ENCODE measurements at places on chromosomes 5 and 9. TPM values are rescaled to one million over a fixed set of nuclear protein-coding genes. Genes with fewer than 3 reads are reported as not detected.
A peak's percentile ranks its signal among the peaks of the same experiment; 100 is the strongest.

DNA sequence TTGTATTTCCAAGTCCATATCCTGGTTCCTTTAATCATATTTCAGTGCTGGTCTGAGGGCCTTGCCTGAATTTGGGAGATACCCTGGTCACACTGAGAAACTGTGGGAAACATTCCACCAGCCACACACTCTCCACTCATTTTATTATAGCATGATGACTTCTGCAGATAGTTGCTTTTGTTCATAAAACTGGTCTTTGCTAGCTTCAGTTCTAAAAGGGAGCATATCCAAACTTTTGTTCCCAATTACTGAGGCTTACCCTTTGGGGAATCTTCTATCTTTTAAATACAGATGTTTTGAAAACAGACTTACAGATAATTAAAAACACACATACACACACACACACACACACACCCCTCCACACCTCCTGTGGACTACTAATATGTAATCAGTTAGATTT lies 21.0 kb downstream of the DMGDH start:
- DNase-seq = no peak

Gene ST8SIA4
- total RNA-seq = 28.7 TPM

Gene LTC4S
- 8.1 TPM for total RNA-seq

Gene PJA2
- total RNA-seq = 90.0 TPM

DNA sequence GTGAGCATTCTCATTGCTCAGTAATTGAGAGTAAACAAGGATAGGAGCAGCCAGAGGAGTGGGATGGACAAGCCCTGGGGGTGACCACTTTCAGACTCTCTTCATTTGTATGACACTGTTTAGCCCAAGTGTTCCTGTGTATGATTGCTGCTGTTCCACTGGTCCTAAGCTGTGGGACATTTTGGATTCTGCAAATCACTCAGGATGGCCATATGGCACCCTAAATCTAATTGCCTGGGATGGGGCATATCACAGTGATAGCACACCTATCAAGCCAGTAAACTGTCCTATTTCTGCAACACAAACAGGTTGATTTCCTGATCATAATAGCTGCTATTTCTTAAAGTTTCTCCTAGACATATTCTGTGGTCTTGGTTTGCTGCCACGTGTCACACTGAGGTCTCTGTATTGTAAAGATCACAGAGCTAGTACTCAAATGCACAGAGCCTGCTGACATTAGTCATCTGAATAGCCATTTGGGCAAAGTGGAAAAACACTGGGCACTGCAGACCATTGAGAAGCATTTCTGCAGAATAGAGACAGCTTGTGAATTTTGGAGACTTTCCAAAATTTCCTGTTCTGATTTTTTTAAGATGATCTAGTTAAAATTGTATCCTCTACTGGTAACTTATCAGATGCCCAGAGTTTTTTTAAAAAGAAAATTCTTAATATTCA lies 320.2 kb downstream of the RFX3 start:
- DNase-seq = no peak

DNA sequence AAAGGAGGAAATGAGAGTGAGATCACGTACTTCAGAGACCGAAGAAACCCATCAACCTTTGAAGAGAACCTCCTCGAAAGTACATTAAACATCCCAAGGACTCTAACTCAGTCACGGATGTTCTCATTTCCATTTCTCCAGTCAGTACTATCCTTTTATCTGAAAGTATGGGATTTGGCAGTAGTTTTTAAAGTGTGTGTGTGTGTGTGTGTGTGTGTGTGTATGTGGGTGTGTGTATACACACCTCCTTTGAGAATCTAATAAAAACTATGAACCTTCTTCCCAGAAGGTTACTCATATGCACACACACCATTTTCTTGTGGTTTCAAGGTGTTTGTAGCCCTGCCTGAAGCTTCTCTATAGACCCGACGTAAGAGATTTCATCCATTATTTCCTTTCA lies 53.9 kb downstream of the PRDM6 start:
- no peak for DNase-seq

DNA sequence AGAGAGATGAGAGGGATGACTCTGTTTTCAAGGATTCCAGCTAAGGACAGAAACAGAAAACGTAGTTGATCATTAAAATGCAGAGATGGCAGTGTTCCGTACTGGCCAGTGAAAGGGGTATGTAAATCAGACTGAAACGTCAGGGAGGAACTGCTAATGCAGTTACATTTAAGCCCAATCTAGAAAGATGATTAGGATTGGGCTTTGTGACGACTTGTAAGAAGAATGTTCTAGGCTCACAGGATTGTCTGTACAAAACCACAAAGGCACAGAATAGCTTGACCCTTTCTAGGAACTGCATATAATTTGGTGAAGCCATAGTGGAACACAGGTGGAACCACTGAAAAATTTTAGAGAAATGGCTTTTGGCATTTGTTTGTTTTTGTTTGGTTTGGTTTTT lies 55.6 kb upstream of the TESK1 start:
- no peak for DNase-seq

GRCh38 chr9:72814083-72814597 lies 138.7 kb downstream of the ALDH1A1 start:
- no peak for DNase-seq

Gene SLC6A18
- total RNA-seq = not detected

DNA sequence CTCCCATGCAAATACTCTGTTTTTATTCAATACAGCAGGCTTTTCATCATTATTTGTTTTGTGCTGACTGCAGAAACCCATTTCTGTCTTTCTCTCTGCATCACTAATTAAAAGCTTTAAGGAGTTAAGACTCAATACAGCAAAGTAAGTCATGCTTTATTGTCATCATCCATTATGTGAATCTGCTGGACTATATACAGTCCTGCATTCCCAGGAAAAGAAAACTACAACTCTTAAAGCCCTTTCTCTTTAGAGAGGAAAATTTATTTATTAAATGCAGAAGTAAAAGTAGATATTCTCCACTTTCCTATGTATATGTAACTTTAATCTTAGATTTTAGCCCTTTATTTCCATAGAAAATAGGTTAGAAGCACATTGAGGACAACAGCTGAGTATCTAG lies 706.6 kb upstream of the RGMB start:
- no peak for DNase-seq

Gene LCN6
- total RNA-seq = not detected

- DNase-seq = peak; percentile 32
Measured at GRCh38 chr9:135500071-135500524, 384 bp upstream of the MRPS2 start.

Gene IZUMO3
- not detected for total RNA-seq

DNA sequence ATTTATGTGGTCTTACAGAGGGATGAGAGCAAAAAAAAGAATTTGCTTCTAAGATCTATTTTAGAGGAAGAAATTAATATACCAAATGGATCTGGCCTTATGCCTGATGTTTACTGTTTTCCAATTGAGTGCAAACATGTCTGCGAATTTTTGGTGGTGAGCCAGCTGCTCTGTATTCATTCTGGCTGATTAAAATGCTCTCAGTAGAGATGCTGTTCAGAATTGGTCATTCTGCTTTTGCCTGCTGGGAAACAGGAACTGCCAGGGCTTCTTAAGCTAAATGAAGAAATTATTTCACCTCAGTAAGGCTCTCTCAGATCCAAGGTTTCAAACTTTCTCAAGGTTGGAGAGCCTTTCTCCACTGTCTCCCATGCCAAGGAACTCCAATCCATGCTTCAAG lies 132.0 kb upstream of the SV2C start:
- no peak for DNase-seq

Gene SNCB
- not detected for total RNA-seq

Gene PRRT1B
- total RNA-seq = not detected

GRCh38 chr5:178196986-178197385 lies 7.3 kb upstream of the HNRNPAB start:
- no peak for DNase-seq

Gene LRRC26
- not detected for total RNA-seq

DNA sequence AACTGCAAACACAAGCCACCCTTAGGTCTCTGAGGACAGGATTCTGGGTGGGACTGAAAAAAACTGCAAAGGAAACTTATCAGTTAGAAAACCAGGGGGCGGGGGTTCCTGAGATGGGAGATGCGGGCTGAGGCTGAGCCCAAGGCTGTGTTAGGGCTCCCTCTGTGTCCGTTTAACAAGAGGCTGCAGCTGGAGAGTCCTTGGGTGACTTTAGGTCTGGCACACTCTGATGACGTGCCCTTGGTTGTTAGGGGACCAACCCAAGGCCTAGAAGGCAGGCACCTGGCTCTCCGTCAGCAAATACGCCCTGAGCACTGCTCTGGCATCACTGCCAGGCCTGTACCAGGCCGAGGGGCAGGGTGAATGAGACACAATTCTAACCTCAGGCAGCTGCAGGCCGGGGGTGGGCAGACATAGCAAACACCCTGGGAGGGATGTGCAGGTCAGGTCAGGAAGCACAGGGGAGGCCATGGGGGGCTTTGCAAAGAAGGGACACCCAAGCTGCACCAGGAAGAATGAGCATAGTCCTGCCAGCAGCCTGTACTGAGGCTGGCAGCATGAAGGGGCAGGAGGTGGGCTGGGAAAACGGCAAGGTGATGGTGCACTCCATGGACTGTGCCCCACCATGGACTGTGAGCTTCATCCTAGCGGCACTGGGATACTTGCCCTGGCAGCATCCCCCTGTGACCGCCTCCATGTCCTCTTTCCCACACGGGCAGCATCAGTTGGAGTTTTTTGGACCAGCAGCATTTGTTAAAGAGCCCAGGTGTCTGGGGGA lies 137.9 kb downstream of the GABBR2 start:
- DNase-seq = no peak

Gene TUSC1
- not detected for total RNA-seq

DNA sequence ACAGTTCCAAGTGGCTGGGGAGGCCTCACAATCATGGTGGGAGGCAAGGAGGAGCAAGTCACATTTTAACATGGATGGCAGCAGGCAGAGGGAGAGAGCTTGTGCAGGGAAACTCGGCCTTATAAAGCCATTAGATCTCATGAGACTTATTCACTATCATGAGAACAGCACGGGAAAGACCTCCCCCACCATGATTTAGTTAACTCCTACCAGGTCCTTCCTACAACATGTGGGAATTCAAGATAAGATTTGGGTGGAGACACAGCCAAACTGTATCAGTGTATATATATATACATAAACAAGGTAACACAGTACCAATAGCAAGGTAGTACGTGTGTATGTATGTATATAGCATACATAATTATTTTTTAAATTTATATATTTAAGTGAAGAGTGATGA lies 50.9 kb downstream of the NFX1 start:
- DNase-seq = no peak

DNA sequence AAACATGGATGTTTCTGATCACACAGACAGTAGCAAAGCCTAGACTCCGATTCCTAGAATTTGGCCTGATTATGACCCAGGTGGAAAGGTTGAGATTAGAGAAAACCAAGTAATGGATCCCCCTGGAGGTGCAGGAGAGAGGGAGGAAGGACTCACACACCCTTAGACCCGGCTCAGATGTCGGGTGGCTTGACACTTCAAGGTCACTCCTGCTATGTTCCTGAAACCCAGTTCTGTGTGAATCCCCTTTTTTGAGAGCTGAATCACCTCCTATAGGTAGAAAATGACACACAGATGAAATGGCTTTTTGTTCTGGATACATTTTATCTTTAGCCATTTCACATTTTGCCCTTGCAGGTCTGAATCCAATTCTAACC lies 192.8 kb downstream of the ARRDC3 start:
- no peak for DNase-seq

Gene MEIKIN
- 6.2 TPM for total RNA-seq

- no peak for DNase-seq
Measured at GRCh38 chr9:113899205-113899604, 23.1 kb downstream of the ZNF618 start.

- DNase-seq = no peak
Measured at GRCh38 chr5:74595143-74595925, 45.2 kb downstream of the ENC1 start.

Gene GBA2
- 66.3 TPM for total RNA-seq

GRCh38 chr5:95810305-95811125 lies 12.0 kb downstream of the GLRX start:
- no peak for DNase-seq

Gene HTR4
- not detected for total RNA-seq

DNA sequence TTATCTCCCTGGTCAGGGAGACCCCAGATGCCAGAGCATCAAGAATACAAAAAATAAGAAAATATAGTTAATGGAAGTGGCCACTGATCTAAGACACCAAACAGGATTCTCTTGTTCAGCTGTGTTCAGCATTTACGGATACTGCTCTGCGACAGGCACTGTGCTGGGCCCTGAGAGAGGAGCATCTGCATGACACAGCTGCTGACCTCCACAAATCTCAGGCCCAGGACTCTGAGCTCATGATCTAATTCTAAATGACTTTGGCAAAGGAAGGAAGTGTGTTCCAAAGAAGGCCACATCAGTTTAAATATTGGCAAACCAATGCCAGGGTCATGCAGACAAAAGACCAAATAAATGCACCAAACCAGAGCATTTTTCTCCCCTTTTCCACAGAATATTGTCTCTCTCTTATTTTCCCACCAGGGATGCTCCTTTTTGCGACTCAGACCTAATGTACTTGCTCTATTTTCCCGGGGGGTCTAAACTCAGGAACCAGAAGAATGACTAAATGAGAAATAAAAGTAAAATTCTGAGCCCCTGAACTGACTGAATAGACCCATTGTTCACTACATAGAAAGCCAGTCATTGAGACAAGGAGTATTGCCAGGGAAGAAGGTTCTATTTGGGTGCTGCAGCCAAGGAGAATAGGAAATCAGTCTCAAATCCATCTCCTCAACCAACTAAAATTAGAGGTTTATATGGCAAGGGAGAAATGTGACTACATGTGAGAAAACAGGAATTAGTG lies 1.4 kb upstream of the AGGF1 start:
- DNase-seq = no peak

DNA sequence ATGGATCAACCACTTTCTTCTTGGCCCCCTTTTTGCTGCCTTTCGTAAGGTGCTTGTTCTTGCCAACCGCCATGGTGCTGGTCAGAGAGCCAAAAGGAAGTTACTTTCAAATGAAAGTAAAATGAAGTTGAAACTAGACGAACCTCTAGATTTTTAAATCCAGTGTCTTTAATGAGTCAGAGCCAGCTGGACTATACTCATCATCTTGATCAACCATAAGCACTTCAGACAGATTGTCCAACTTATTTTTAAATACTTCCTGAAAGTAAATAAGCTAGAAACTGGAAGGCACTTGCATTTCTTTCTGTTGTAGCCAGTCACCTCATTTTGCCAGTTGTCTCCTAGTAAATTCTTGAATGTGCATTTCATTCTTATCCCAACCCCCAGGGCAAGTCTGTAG lies 48.9 kb downstream of the JMY start:
- DNase-seq = no peak

DNA sequence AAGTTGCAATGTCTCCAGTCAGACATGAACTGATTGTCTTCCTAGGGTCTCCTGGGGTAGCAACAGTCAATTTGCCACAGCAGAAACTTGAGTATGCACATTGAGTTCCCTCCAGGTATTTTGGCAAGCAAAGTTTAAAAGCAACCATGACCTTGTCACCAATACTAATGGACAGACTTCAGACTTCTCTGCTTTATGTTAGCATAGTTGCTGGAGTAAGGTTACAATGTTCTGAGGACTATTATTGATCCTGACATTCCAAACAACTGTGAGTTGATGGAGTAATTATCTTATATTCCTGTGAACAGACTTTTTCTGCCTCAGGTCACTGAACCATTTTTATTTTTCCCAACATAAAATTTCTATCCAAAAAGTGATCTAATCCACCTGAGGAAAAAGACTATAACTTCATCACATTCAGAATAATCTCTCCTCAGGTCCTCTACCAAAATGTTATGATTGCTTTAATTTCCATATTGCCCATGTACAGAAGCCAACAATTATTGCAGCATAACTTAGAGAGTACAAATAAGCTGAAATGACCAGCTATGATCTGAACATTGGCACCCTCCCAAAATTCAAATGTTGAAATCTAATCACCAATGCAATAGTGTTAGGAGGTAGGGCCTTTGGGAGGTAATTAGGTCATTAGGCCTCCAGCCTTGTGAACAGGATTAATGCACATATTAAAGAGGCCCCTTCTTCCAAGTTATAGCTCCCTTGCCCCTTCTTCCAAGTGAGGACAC lies 228.3 kb downstream of the PDE4D start:
- DNase-seq = no peak

Data from CD4-positive, alpha-beta memory T cell (primary cell).